NCI-H2107 (cell line): ENCODE measurements at places on chromosomes 16 and 17.
A peak's percentile ranks its signal among the peaks of the same experiment; 100 is the strongest.

DNA sequence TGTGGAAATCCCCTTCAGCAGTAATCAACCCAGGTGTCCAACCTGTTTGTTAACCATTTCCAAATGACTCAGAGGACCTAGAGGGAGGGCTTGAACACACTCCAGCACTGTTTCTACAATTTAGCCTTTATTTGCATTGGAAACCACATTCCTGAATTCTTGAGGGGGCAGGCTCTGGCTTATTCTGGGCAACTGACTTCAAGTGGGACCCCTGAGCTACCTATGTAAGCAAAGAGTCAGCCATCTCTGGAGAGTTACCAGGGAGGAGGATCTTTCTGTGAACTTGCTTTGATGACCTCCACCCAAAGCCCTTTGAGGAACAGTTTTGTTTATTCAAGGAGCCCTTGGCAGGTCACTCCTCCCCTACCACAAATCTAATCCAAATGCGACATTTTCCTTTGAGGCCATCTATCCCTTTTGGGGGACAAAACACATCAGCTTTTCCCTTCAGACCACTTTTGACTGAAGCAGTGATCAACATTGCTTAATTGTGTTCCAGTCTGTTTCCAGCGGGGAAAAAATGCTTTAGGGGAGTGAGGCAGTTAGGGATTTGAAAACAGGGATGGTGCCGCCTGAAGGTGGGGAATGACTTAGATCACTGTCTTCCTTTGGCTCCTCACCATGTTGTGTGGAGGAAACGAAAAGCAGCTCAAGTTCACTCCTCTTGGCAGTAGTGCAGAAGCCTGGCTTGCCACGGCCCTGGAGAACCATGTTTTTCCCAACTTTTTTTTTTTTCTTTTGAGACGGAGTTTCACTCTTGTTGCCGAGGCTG is 46.2 kb downstream of the TUBD1 start:
- no peak for DNase-seq

- DNase-seq: peak; percentile 7
Measured at GRCh38 chr16:49921791-49922456, 66.0 kb upstream of the ZNF423 start.

GRCh38 chr17:36443777-36444176 is 42.7 kb upstream of the ZNHIT3 start:
- DNase-seq: no peak

DNA sequence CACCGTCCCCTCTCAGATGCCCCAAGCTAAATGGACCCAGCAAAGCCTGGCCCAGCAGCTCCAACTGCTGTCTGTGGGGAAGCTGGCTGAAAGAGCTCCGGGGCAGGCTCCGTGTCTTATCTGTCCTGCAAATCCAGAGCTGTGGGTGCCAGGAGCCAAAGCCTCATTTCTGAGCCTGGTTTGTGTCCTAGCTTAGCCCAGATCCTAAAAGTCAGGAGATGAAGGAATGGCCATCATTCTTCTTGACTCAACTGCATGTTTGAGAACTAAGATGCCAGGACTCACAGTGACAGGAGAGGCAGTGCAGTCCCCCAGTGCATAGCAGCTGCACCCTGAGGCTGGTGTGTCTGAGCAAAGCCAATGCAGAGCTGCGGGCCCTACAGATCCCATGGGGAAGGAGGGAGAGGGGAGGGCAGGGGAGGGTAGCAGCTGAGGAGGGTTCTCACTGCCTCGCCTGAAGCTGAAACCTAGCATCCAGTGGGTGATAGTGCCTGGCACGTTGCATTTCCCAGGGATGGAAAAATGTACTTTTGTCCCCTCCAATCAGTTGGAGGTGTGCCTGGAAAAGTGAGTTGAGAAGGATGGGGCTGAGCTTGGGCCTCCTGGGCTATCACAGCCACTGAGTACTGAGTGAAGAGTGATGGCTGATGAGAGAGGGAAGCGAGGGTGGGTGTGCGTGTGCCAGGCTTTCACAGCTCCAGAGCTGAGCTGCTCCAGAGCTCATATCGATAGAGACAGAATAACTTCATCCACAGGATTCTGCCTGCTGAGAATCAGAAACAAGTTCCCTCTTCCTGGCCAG is 24.5 kb upstream of the CD300E start:
- DNase-seq: no peak

- no peak for DNase-seq
Measured at GRCh38 chr17:42289611-42290181, 1.4 kb downstream of the STAT5A start.

GRCh38 chr17:37174205-37174604 is 201.6 kb upstream of the C17orf78 start:
- no peak for DNase-seq

DNA sequence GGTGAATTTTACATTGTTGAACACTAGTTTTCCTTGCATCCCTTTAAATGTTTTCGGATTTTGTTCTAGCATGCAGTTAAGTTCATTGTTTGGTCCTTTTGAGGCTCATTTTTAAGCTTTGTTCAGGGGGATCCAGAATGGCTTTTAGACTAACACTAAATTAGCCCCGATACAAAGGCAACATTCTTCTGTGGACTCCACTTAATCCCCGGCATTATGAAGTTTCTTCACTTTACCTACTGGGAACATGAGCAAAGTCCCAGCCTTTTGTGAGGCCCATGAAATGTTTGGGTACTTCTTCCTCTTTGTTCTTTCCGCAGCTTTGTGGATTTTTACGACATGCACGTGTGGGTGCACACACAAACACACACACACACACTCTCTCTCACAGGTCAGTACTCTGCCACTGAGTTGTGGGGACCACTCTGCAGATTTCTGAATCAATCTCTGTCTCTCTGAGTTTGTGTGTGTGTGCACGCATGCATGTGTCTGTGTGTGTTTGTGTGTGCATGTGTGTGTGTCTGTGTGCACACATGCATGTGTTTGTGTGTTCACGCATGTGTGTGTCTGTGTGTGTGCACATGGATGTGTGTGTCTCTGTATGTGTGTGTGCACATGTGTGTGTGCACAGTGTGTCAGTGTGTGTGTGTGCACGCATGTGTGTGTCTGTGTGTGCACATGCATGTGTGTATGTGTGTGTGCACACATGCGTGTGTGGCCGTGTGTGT is 240.4 kb upstream of the TNRC6C start:
- no peak for DNase-seq

DNA sequence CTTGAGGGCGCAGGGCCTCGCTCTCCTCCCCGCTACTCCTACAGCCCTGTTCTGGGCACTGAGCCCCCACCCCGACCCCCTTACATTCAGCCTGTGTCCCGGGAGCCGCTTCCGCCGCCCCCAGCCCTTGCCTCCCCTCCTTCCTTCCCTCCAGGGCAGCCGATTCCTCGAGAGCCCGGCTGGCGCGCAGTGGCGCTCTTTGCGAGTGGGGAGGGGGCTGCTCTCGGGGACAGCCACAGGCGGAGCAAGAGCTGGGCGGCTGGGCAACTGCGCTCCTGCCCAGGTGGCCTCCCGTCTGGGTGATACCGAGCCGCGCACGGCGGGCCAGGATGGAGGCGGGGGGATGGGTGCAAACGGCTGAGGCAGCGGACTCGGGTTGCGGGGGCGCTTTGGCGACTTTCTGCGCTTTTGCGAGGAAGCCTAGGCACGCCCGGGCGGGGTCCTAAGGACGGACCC is 1.2 kb downstream of the MMP15 start:
- no peak for DNase-seq

DNA sequence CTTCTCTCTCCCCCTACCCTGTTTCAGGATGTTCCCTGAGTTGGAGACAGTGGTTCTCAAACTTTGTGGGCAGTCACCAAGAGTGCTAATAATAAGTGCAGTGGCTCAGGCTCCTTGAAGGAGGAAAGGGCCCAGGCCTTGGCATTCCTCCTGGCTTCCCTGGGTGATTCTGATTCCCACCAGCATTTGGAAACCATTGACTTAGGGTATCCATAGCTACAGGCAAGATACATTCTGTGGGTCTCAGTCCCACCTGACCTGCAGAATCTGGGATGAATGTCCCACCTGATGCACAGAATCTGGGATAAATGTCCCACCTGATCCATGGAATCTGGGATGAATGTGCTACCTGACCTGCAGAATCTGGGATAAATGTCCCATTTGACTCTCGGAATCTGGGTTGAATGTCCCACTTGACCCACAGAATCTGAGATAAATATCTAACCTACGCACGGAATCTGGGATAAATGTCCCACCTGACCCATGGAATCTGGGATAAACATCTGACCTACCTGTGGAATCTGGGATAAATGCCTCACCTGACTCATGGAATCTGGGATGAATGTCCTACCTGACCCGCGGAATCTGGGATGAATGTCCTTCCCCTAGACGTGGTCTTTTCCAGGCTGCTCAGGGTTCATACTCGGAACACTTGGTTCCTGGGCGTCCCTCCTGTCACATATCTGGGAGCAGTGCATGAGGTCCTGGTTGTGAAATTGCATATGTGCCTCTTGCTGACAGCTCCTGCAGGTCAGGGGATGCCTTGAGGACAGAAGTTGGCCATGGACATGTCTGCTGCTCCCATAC is 136.7 kb upstream of the HS3ST2 start:
- no peak for DNase-seq
